ENCODE measurements at places on chromosomes 5 and 9. TPM values are rescaled to one million over a fixed set of nuclear protein-coding genes. Genes with fewer than 3 reads are reported as not detected.

DNA sequence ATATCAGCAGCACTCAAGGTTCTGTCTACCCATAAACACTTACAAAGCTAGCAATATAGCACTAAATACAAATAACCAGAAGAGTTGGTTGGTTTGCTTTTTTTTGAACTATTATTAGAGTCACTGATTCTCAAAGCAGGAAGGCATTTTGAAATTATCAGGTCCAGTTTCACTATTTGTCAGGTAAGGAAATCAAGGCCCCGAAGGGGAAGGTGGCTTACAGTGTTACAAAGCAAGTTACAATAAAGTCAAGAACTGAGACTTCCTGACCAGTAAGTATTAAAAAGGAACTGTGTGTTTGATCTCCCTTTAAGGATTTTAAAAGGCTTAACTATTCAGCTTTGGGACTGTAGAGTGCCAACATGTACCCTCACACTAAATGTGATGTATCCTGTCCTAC lies 10.8 kb downstream of the C5orf15 start:
- DNase-seq = no peak

GRCh38 chr9:134066913-134067851 lies 644 bp downstream of the BRD3 start:
- no peak for DNase-seq

GRCh38 chr5:73104326-73104725 lies 16.0 kb upstream of the TMEM171 start:
- no peak for DNase-seq

DNA sequence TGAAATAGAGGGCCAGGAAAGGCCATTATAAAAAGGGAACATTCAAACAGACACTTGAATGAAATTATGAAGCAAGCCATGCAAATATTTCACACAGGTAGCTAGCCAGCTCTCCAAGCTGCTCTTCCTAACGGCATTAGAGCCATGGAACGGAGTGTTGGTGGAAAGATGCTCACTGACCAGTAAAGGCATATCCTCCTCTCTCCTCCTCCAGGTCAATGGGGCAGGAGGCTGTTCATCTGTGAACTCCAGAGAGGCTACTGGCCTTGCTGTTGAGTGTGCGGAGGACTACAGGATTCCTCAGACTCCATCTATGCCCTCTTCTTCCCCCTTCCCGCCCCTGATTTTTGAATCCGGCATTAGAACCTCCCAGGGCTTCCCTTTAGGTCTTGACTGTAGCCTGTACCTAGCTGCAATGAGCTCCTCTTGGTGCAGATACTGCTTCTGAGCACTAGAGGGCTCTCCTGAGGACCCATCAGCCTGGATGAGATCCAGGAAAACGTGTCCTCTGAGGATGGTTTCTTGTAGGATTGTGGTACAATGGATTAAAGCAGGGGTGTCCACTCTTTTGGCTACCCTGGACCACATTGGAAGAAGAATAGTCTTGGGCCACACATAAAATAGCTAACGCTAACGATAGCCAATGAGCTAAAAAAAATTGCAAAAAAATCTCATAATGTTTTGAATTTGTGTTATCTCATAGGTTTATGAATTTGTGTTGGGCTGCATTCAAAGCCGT lies 162.2 kb downstream of the SREK1 start:
- DNase-seq = peak; percentile 63

DNA sequence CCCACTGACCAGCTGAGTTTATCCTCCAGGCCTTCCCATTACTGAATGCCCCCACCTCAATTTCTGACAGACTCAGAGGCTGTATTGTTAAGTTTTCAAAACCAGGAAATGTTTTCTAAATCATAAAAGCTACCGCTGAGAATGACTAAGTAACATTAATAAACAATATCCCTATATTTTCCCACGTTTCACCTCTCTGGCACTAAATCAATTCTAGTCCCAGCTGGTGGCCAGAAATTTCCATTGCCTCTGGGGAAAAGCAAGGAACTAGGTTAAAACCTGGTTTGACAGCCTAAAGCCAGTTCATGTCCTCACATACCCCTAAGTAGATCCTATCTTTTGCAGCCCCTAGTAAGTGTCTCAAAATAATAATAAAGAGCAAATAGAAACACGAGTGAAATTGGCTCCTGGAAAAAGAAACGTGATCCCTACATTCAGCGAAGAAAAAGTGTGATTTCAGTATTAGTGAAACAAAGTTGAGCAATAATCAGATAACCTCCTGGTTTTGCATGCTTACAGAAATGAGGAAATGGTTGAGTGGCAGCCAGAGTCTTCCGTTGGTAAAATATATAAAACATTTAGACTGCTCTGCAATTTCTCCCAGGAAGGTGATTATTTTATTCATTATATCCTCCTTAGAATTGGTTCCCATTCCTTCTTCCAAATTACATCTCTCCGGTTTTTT lies 110.9 kb downstream of the ESM1 start:
- no peak for DNase-seq

DNA sequence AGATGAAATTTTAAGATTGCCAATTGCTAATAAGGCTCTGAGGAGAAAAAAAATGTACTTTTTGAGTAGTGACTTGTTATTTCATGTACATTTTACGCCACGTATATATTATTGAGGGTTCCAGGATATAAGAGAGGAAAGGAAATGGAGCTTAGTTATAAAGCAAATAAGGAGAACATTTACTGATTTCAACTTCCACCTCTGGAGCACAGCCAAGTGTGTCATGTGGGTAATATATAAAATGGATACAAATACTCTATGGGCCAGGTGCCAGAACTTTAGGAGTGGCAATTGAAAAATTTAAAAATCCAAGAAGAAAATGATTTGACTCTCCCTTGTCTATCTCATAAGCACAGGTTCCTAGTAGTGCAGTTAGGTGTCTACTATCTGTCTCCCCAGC lies 45.0 kb upstream of the VLDLR start:
- no peak for DNase-seq

GRCh38 chr5:87836696-87837095 lies 424.0 kb upstream of the CCNH start:
- no peak for DNase-seq

The CRAT gene
- total RNA-seq = 29.0 TPM

The PCDHGB3 gene
- 0.10 TPM for total RNA-seq

The PCDHA1 gene
- total RNA-seq = not detected
